Karpas-422 (cell line): ENCODE measurements at places on chromosomes 11 and 22.

GRCh38 chr11:94734563-94735275, 33.4 kb upstream of the AMOTL1 start:
- no peak overlapping the region for H3K27ac ChIP-seq
- DNase-seq, result no peak
- H3K36me3 ChIP-seq, result no peaks in the 10 kb centered on the region
- H3K4me3 ChIP-seq, result no peak overlapping the region
- H3K4me1 ChIP-seq, result no peaks in the 10 kb centered on the region

DNA sequence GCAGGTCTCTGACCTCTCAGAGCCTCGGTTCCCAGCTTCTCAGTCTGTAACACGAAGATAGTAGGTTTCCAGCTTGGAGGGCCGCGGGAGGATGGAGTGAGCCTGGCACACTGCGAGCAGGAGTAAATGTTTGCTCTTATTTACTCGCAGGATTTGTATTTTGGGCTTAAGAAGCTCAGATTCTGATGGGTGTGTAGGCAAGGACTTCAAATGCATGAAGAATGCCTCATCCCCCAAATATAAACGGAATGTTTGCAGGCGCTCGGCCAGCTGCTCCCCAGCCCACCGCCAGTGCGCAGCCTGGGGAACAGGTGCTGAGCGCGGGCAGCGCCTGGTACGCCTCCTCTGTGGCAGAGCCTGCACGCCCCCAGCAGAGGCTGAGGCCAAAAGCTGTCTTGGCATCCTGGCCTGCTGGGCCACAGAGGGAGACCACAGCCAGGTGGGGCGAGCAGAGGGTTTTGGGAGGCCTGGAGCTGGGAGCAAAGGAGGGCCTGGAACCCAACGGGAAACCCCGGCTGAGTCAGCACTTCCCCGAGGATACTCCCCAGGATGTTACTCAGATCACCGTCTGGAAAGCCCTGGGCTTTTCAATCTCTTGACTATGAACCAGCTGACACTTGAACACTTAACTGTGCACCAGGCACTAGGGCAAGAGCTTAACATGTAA, 9.4 kb downstream of the EHD1 start:
- peak overlapping the region; percentile 75 for H3K27ac ChIP-seq
- H3K4me3 ChIP-seq, result no peak overlapping the region
- no peaks in the 10 kb centered on the region for H3K27me3 ChIP-seq
- no peak for DNase-seq
- H3K4me1 ChIP-seq, result peaks cover 80% of the 10 kb centered on the region

GRCh38 chr11:113267493-113267892, 46.9 kb upstream of the TTC12 start:
- H3K36me3 ChIP-seq, result no peaks in the 10 kb centered on the region
- no peaks in the 10 kb centered on the region for H3K27me3 ChIP-seq
- no peak for DNase-seq

- H3K4me1 ChIP-seq, result peaks cover 7% of the 10 kb centered on the region
- H3K27ac ChIP-seq, result no peak overlapping the region
- DNase-seq, result no peak
- H3K27me3 ChIP-seq, result no peaks in the 10 kb centered on the region
- peaks cover 4% of the 10 kb centered on the region; the same call in 1 of the 2 replicates for H3K36me3 ChIP-seq
Measured at GRCh38 chr11:59800390-59801025, 10.1 kb downstream of the MRPL16 start.

DNA sequence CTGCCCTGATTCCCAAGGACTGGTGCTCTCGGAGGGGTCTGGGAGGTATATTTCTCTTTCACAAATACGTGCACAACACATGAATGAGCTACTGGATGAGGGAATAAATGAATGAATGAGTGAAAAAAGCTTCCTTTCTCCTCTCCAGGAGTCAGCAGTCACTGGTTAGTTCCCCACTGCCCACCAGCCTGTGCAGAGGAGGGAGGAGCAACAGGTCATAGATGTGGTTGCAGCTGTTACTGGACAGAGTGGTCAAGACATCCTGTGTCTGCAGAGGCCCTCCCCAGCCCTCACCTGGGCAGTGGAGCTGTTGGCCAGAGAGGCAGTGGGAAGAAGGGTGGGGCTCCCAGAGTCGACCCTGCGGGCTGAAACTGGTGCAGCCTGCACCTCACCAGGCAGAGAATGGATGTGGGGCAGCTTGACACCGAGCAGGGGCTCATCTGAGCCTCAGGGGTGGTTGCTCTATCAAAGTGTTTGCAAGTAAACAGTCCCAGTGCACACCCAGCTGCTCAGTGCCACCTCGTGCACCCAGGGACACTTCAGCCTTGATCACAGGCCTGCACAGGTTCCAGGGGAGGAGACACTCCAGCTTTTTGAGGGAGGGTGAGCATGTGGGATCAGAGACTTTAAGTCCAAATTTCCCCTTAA, 1.4 kb upstream of the VPREB1 start:
- no peak overlapping the region for H3K27ac ChIP-seq
- H3K4me3 ChIP-seq, result no peak overlapping the region
- H3K27me3 ChIP-seq, result no peaks in the 10 kb centered on the region
- H3K36me3 ChIP-seq, result no peaks in the 10 kb centered on the region

DNA sequence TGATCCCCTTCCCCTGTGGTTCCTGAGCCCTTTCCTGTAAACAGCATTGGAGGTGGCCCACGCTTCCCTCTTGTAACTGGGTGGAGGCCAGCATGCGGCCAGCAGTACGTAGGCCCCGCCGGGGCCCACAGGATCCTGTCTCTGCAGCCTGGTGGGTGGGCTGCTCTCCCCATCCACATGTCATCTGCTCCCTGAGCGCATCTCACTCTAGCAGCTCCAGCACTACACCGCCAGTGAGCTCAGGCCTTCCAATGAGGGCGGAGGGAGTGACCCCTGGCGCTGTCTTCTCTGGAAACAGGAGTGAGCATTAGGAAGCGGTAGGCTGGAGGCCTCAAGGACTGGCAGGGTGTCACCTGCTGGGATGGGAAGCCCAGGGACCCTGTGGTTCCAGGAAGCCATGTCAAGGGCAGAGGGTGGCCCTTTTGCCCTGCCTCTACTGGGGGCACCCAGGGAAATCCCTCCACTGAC, 363.9 kb downstream of the TBC1D22A start:
- H3K27ac ChIP-seq, result no peak overlapping the region
- H3K36me3 ChIP-seq, result no peaks in the 10 kb centered on the region
- DNase-seq, result no peak
- no peak overlapping the region for H3K4me3 ChIP-seq
- no peaks in the 10 kb centered on the region for H3K27me3 ChIP-seq

DNA sequence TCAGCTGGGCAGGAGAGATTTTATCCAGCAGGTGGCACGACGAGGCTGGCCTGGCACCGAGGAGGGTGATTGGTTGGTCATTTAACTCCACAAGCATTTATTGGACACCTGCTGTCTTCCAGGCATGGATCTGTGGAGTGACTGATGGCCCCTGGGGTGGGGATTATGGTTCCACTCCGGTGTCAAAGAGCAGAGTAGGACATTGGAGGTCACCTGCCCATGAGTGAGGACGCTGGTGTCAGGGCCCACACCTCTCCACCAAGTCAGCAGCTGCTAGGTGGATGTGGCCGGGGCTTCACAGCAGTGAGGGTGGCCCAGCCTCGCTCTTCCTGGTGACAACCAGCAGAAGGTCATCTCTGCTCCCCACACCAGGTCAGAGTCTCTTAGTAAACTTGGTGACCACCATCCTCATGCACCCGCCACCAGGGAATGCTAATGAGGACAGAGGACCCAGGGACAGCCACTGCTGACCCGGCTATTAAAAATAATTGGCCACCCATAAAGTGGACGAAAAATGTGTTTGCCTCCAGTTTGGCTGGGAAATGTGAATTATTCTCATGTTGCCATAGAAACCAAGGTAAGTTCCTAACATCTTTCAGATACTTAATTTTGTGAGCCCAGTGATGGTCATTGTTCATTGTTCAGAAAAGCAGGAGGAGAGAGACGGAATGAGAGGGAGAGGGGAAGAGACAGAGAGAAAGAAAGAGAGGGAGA, 428.7 kb downstream of the TBC1D22A start:
- no peak overlapping the region for H3K4me3 ChIP-seq
- H3K27ac ChIP-seq, result no peak overlapping the region
- no peaks in the 10 kb centered on the region for H3K27me3 ChIP-seq
- peaks cover 3% of the 10 kb centered on the region; the same call in 1 of the 2 replicates for H3K4me1 ChIP-seq
- DNase-seq, result no peak
- no peaks in the 10 kb centered on the region for H3K36me3 ChIP-seq

DNA sequence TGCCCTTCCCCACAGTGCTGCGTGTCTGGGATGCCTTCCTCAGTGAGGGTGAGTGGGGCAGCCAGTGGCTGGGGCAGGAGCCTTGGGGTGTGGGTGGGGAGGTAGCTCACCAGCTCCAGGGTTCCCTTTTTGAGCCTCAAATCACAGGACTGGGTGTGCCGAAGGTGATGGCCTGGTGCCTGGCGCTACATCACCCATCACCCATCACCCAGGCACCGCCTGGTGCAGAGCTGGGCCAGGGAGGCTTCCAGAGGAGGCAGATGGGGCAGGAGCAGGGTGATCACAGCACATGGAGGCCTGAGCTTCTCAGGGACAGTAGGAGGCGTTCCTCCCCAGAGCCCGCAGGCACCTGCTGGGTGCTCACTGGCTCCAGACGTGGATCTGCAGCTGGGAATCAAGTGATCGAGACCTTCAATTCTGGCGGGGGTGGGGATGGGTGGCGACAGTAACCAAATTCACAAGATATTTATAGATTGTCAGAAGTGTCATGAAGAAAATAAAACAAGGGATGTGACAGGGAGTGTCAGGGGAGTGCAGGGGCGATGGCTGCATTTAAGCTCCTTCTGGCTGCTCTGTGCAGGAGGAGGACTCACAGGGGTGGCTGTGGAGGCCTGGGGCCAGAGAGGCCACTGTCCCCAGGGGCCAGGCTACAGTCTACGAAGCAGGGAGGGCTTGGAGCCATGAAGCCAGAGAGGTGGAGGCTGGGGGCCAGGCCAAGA, 3.2 kb downstream of the TBC1D10C start:
- no peaks in the 10 kb centered on the region for H3K36me3 ChIP-seq
- peak overlapping the region; percentile 92 for H3K27ac ChIP-seq
- H3K4me3 ChIP-seq, result peak overlapping the region; percentile 93; the same call in 1 of the 2 replicates
- DNase-seq, result peak; percentile 76
- H3K27me3 ChIP-seq, result no peaks in the 10 kb centered on the region
- H3K4me1 ChIP-seq, result peaks cover 98% of the 10 kb centered on the region

DNA sequence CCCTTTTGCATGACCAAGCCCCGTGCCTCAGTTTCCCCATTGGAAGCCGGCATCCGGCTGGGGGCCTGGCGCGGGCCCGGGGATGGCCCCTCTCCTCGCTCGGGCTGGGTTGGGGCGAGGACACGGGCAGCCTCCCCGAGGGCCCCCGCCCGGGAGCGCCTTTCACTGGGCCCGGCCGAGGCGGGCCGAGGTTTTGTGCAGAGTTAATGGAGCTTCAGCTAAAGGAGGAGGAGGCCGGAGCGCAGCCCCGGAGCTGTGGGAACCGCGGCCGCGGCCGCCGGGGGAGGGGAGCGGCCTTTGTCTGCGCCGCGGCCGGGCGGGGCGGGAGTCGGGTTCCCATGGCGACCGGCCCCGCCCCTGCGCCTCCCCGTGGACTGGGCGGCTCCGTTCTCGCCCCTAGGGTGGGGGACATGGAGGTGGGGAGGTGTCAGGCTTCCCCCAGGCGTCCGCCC, 1.4 kb upstream of the MAPK11 start:
- no peaks in the 10 kb centered on the region for H3K36me3 ChIP-seq
- DNase-seq, result peak; percentile 85
- H3K27me3 ChIP-seq, result no peaks in the 10 kb centered on the region

DNA sequence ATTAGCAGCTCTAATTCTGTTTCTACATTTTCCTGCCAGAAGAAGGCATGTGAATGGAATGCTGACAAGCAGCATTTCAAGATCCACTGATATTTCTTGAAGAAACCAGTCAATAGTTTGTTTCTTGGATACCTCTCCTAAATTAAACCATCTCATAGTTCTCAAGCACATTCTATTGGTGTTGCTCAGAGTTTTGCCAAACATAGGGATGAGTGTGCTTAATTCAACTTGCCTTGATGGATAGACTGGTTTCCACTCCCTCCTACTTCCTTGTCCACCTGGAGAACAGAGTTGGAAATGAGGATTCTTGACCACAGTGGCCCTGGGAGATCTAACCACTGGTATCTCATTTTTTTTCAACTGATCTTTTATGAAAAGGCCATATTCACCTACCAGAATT, 29.8 kb upstream of the DDX10 start:
- DNase-seq, result no peak
- no peaks in the 10 kb centered on the region for H3K4me1 ChIP-seq
- H3K27me3 ChIP-seq, result no peaks in the 10 kb centered on the region
- no peak overlapping the region for H3K4me3 ChIP-seq
- H3K27ac ChIP-seq, result no peak overlapping the region

DNA sequence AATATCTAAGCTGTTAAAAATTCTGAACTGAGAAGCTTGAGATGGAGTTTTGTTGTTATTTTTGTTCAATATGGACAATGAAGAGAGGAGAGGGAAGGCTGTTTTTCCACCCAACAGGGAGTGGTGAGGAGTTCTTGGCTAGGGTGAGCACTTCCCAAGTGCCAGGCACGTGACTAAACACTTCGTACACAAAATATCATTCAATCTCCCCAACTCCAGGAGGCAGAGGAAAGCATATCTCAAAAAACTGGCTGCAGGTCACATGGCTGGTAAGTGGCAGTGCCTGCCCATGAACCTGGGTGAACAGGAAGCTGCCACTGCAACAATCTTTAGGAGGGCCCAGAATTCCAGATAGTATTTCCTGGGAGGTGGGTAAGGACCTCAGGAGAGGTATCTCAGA, 11.6 kb downstream of the ELF5 start:
- no peak for DNase-seq
- no peaks in the 10 kb centered on the region for H3K4me1 ChIP-seq
- no peak overlapping the region for H3K4me3 ChIP-seq
- H3K27ac ChIP-seq, result no peak overlapping the region

DNA sequence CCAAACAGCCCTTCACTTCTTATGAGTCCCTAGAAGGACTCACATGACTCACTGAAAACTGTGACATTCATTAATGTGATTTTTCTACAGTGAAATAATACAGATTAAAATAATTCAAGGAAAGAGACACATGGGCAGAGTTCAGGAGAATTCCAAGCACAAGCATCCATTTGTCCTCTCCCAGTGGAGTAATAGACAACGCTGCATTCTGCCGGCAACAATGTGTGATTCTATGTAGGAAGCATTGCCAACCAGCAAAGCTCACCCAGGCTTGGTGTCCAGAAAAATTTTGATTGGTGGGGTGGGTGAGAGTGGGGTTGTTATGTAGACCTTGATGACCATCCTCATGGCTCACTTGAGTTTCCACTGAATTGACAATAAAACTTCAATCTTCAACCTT, 123.9 kb downstream of the VPREB1 start:
- H3K36me3 ChIP-seq, result no peaks in the 10 kb centered on the region
- H3K27ac ChIP-seq, result no peak overlapping the region
- H3K4me3 ChIP-seq, result no peak overlapping the region
- H3K27me3 ChIP-seq, result no peaks in the 10 kb centered on the region
- no peak for DNase-seq

GRCh38 chr11:130407978-130408377, 20.4 kb downstream of the ADAMTS8 start:
- no peaks in the 10 kb centered on the region for H3K27me3 ChIP-seq
- no peak overlapping the region for H3K27ac ChIP-seq
- no peaks in the 10 kb centered on the region for H3K4me1 ChIP-seq
- no peak for DNase-seq

DNA sequence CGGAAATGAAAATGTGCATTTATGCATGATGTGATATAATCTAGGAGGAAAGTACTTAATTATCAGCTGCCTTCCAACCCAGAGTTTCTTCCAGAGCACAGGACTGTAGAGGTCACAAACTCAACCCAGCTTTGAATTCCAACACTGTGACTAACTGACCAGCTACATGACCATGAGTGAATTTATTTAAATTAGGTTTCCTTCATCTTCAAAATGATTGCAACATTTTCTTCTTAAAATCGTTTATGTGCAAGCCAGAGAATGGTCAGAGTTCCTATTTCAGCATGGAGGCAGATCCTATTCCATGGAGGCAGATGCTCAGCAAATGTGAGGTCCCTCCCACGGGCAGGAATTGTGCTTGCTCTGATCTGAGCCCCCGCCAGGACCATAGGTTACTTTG, 42.4 kb downstream of the OSBP start:
- no peak overlapping the region for H3K27ac ChIP-seq
- H3K4me1 ChIP-seq, result no peaks in the 10 kb centered on the region
- H3K27me3 ChIP-seq, result no peaks in the 10 kb centered on the region
- peaks cover 29% of the 10 kb centered on the region for H3K36me3 ChIP-seq
